Stimulated activated CD4-positive, alpha-beta T cell treated with anti-CD3 and anti-CD28 coated beads, Interleukin-2, amount 100 ng/mL, for 24 hours (primary cell): ENCODE measurements at places on chromosomes 16 and 17.

GRCh38 chr17:29177541-29177870 lies 2.7 kb downstream of the MYO18A start:
- no peak for DNase-seq

DNA sequence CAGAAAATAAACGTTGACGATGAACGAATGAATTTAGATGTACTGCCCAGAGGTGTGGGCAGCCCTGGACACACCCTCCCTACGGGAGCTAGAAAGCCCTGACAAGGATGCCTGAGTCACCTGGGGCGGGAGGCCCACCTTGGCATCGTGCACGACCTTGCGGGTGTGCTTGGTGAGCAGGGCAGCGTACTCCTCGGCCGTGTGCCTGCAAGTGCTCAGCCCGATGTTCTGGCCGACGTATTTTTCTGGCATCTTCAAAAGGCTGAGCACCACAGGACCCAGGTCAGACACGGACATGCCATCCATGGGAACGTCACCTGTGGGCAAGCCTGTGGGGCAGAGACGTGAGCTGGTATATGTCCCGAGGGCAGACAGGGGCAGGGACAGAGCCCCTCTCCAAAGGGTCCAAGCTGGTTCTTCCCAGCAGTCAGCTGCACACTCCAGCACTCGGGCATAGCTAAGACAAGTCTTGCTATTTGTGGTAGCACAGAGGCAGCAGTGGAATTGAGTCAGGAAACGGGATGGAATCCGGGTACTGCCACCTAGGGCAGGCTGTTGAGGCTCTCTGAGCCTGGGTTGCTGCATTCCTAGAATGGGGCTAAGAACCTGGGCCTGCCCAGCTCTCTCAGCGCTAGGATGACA lies 10.8 kb downstream of the NMRAL1 start:
- no peak for DNase-seq

- no peak for DNase-seq
Observed at GRCh38 chr17:27631897-27632725, 1.1 kb downstream of the LGALS9 start.

- DNase-seq = no peak
Observed at GRCh38 chr16:86389566-86390328, 120.6 kb upstream of the FOXF1 start.

- DNase-seq = no peak
Observed at GRCh38 chr17:17749025-17749772, 67.9 kb downstream of the RAI1 start.

DNA sequence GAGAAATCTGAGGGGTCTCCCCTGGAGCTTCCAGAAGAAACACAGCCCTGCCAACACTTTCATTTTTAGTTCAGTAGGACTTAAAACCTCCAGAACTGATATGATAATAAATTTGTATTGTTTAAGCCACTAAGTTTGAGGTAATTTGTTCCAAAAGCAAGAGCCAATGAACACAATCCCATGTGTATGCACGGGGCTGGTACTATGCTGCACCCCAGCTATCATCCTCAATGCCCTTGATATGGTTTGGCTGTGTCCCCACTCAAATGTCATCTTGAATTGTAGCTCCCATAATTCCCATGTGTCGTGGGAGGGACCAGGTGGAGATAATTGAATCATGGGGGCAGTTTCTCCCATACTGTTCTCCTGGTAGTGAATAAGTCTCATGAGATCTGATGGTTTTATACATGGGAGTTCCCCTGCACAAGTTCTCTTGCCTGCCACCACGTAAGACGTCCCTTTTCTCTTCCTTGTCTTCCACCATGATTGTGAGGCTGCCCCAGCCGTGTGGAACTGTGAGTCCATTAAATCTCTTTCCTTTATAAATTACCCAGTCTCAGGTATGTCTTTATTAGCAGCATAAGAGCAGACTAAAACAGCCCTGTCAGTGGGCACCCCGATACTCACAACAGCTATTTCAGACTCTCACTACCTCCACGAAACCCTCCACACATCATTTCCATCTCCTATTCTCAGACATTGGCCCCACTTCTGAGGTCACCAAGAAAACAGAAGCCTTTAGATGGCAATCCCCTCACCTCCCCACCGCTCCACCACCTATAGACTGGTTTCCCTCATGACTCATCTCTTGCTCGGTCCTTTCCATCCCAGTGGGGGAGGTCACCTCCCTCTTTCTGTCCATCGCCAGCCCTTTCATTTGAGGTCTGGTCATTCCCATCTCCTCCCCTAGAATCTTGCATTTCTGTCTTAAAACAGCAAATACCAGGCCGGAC lies 8.9 kb upstream of the CACNG1 start:
- no peak for DNase-seq
